Adipocyte (in vitro differentiated cells): ENCODE measurements at places on chromosomes 6 and 20.

DNA sequence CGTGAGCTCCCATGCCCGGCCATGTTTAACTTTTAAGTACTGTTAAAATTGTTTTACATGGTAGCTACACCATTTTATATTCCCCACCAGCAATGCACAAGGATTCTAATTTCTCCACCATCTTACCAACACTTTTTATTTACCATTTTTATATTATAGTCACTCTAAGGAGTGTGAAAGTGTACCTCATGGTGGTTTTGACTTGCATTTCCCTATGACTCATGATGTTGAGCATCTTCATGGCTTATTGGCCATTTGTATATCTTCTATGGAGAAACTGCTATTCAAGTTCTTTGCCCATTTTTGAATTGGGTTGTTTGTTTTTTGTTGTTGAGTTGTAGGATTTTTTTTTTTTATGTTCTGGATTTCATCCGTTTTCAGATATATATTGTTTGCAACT is 15.6 kb upstream of the BPHL start:
- no peak for DNase-seq

- DNase-seq = no peak
Measured at GRCh38 chr6:163311830-163312229, 102.7 kb upstream of the QKI start.

DNA sequence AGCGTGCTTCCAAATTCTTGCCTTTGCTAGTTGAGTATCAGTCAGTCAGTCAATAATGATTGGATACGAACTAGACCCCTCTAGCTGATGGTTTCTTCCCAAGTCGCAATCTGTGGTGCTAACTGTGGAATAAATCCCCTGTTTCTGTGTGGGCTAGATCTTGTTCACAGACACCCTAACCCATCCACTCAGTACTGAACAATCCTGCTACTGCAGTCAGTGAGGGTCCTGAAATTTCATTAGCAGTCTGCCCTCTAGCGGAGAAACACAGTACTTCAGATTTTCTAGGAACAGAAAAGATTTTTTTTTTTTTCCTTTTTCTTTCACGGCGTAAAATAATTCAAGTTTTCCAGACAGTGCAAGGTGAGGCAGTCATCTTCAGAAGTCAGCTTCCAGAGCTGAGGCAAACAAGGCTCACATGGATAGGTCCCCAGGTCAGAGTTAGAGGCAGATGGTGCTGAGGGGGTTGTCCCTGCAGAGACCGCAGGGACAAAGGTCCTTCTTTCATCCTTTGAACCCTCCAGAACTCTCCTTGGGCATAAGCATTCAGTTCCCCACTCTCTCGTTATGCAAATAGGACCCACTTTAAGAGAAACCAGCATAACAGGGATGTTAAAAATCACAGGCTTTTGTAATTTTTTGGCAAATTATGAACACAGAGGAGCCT is 119.6 kb downstream of the SCML4 start:
- peak; percentile 76 for DNase-seq

DNA sequence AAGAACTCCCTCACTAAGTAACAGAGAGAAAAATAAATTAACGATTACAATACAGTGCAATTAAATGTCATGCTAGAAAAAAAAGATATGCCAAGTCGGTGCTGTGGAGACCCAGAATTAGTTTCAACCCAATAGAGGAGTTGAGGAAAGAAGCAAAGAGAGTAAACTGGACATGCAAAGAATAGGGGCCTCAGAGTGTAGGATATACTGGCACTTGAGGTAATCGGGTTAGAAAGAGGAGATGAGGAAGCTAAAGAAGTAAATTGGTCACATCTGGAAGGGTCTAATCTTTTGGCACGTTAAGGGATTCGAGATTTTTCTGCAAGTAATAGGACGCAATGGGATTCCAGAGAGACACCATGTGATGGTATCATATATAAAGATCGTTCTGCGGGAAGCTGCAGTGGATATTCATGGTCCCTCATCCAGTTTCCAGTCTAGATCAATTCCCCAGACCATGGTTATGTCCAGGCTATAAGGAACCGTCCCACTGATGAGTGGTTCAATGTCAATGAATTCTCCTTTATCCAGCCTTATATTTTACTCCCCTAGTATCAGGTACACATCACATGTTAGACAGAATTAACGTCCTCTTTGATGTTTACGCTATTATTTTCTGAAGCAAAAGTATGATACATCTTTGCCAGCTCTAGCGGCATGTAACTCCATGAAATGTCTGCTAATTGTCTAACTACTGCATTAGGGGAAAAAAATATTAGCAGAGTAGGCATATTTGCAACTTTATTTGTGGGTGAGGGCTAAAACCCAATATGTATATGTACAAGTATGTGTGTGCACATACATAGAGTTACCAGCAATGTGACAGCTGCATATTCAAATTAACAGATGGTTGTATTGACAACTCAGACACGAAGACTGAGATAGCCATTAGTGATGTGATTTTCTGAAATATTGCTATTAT is 1.1 kb upstream of the TBC1D32 start:
- DNase-seq = no peak

- no peak for DNase-seq
Measured at GRCh38 chr20:46592580-46593362, 42.3 kb upstream of the OCSTAMP start.

DNA sequence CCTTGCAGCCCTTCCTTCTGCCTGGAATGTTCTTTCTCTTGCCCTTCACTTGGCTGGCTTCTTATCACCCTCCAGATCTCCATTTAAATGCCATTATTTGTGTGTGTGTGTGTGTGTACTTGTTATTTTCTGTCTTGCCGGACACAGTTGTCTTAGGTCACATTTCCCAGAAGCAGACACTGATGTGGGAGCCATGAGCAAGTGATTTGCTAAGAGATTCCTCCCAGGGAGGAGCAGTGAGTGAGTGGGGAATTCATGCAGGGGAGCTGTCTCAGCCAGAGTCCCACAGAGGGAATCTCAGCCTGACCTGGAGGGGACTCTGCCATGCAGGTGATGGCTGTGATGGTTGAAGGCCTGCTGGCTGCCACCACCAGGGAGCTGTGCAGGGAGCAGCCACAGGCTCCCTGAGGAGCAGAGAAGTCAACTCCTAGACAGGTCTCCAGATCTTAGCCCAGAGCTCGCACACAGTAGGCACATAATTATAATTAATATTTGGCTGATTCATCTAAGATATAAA is 96.5 kb downstream of the SYNDIG1 start:
- no peak for DNase-seq

GRCh38 chr6:125014661-125014957 is 52.4 kb downstream of the RNF217 start:
- DNase-seq = no peak

DNA sequence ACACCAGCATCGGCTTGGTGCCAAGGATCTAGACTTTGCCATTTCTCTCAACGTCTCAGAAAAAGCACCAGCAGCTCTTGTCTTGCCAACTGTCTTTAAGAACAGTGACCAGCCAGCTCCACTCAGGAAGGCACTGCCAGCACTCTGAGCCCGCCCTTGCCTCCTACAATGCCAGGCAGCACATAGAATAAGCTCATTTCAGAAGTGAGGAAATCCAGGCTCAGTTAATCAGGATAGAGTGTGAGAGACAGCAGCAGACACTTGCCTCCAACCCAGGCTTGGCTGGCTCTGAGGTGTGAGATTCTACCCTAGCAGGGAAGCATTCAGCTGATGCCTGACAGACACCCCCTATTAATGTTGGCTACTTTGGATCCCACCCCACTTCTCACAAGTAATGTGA is 4.3 kb upstream of the SYNDIG1 start:
- DNase-seq = no peak

GRCh38 chr6:73349311-73349710 is 4.8 kb downstream of the DPPA5 start:
- no peak for DNase-seq

DNA sequence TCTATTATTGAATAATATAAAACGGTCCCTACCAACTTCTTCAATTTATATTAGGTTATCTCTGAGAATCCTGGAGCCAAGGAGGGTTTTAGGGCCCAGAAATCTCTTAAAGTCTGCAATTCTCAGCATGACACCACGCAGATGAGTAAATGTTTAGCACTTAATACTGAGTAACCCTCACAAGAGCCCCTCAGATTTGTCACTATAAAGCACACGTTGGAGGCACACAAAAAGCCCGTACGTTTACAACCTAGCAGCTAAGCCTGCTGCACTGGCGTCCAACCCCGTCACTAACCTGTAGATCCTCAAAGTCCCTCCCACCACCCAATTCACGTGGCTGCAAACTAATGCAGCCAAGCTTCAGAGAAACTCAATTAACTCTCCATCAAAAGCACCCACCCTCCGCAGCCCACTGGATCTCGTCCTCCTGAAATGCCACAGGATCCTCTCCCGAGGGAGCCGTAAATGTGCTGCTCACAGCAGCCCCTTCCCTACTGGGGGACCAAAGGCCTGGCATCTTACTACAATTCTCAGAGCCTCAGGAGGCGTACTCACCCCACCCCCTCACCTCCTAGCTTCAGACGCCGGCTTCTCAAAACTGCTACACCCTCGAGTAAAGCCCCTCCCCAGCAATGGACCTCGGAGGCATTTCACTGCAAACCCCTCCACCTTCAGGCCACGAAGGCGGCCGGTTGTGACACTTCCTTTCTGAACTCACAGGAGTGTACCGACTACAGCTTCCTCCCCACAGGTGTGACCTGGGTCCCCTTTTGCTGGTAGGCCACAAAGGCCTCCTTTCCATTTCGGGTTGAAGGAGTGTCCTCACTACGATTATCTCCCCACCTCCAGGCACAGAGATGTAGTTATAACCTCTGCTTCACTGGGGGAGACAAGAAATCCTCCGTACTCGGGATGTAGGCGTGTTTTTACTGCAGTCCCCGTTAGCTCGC is 909 bp downstream of the CPNE1 start:
- peak; percentile 53 for DNase-seq

DNA sequence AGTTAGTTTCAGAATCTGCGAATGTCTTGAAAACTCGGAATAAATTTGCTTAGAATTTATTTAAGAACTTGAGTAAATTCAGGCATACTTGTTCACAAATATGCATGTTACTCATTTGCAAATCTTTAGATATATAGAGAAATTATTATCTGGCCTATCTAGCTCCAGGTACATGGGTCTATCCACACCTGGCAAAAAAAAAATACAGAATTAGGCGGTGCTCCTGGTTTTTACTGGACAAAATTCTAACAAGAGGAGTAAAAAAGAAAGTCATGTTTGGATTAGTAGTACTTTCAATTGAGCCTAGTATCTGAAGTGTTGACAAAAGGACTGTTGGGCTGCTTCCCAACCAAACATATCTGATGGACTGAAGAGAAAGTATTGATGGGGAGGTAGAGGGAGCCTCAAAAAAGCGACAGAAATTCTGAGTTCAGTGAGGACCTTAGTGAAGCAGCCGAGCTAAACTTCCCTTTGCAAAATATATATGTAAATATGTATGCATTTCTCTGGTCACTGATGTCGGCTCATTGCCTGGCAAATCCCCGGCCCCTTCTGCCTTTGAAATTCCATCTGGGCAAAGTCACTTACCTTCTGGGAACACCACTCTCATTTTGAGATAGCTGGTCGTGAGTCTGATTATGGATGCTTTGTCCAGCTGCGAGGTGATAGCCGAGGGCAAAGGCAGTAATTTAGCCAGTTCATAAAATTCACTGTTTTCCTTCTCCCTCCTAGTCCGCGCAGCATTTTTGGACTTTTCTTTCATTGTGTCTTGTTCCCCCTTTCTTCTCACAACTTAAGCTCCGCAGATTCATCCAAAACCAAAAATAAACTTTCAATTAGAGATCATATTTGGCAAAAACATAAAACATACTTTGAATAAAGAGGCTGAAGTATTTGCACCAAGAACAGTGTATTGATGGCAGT is 1.8 kb downstream of the SIM1 start:
- no peak for DNase-seq

DNA sequence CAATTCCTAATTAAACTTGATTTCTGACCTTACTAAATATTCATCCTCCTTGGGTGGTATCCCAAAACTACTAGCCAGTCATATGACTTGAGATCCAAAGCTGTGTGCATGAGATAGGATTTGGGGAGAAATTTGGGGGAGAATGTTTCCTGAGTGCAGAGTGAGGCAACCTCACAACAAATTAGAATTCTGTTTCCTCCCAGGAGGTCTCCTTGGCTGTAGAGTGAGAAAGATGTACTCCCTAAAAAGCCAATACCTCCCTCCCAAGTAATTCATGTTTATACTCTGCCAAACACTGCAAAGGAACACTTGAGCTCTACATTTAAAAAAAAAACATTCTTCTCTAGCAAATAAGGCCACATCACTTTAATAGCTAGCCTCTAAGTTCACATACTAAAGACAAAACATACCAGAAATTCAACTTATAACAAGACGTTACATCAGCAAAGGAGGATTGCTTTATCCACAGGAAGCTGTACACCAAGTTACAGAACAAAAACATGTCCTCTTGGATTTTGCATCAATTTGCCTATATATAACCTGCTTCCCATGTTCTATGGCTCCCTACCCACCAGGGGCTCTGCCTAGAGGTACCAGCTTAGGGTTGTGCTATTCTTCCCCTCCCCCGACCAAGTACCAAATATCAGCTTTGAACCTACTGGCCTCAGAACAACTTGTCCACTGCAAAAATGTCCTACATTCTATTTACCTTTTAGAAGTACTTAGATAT is 15.4 kb upstream of the TMEM30A start:
- peak; percentile 56 for DNase-seq

DNA sequence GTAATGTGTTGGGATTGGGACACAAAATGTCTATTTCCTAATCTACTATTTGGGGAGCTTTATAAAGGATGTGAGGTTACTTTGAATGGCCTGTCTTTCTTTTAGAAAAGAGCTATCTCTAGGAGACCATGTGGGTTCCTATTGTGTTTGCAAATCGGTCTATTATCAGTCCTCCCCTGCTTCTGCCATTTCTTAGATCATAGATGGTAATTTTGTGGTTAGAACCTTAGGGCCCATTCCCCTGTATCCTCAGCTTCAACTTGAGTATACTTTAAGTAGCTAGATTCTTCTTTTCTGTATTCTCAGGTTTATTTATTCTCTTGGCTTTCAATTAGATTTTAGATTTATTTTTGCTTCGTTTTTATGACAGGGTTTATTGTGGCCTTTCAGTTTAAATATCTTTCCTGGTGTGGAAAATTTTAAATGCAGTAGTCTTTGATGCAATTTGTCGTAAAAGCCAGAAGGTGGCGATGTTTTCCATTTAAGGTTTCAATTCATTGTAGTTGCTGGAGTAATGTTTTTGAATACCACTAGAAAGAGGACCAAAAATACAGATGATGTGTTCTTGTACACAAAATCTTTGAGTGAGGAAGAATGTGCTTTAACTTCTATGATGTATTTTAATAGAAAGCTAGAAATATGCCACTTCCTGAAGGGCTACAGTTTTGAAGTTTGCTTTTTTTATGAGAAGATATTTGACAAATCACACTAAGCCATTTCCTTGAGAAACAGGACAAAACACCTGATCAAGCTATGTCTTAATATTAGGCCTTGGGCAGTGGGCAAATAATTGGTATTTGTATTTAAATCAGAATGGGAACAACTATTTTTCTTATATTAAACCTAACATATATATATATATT is 20.3 kb downstream of the TBPL1 start:
- DNase-seq = peak; percentile 88

- no peak for DNase-seq
Measured at GRCh38 chr20:1062334-1063010, 55.9 kb upstream of the PSMF1 start.
